ENCODE measurements at places on chromosomes 11 and 22.

DNA sequence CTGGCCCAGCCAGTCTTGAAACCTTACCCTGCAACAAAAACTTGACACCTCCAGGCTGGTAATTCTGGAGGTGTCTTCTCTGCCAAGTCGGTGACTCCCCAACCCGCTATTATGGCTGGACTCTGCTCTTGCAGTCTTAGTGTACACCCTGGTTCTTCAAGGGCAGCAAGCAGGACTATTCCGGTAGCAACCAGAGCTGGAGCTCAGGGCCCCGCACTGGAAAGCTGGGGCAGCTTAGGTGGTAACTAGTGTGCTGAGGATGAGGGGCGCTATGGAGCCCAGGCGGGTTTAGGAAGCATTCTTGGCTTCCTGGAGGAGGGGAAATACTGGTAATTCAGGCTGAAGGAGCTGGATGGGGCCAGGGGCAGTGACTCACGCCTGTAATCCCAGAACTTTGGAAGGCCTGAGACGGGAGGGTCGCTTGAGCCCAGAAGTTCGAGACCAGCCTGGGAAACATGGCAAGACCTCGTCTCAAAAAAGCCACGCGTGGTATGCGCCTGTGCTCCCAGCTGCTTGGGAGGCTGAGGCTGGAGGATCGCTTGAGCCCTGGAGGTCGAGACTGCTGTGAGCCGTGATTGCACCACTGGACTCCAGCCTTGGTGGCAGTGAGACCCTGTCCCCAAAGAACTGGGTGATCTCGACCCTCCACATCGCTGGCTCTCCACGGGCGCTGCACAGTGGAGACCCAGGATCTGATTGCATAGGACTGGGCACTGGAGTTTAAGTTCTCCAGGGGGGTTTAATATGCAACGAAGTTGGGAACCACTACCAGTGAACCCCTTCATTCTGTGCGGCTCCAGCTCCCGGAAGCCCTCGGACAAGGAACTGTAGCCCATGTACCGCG lies 10.6 kb upstream of the AIFM3 start:
- no peak for DNase-seq

DNA sequence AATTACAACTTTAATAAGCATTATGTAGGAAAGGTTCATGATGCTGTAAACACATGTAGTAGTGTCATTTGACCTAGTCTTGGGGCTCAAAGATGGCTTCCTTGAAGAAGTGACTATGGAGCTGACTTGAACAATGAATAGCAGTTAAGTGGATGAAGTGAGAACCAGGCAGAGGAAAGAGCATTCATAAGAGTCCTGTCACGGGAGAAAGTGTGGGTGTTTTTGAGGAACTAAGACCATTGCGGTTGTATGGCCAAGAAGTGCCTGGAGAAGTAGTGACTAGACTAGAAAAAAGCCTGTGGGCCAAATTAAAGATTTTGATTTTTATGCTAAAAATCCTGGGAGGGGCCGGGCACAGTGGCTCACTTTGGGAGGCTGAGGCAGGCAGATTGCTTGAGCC lies 7.2 kb upstream of the IL18BP start:
- no peak for DNase-seq

DNA sequence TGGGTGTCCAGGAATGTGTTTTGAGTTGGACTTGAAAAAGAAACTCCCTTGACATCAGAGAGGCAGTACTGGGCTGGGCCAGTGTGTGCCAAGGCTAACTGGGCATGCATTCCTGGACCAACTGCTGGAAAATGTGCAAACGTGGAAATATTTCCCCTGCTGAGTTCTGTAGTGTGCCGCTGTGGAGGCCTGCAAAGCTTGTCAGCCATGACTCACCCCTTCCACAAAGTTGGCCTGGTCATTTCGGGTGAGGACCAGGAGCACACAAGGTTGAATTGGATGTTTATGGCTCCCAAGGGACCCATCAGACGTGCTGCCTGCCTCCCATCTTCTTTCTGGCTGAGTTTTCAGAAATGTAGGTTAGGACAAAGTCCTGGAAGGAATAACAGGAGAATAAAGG lies 513.1 kb downstream of the MIAT start:
- DNase-seq, result no peak

DNA sequence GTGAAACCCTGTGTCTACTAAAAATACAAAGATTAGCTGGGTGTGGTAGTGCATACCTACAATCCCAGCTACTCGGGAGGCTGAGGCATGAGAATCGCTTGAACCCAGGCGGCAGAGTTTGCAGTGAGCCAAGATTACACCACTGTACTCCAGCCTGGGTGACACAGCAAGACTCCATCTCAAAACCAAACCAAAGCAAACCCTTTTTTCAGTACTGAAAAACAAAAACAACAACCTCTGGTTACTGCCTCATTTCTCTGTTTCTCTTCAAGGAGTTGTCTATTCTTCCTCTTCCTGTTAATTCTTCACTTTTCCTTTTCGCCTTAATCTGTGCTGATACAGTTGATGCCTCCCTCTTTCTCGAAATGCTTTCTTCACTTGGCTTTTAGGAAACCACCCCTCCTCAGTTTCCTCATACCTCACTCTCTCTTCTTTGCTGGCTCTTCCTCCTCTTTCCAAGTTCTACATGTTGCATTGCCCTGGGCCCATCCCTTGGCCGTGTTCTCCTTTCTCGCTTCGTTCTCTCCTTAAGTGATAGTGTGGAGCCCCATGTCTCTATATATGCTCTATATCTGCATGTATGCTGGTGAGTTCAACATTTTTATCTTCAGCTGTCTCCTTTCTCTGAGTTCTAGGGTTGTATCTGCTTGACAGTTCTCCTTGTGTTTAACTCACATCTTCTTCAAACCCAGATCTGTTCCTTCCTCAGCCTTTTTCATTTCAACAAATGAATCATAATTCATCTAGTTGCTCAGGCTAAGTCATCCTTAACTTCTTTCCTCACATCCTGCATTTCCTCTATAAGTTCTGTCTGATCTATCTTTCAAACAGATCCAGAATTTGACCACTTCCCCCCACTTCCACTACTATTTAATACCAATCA lies 37.1 kb downstream of the NUCB2 start:
- no peak for DNase-seq

- DNase-seq, result no peak
Observed at GRCh38 chr11:2468363-2469235, 23.8 kb downstream of the KCNQ1 start.

DNA sequence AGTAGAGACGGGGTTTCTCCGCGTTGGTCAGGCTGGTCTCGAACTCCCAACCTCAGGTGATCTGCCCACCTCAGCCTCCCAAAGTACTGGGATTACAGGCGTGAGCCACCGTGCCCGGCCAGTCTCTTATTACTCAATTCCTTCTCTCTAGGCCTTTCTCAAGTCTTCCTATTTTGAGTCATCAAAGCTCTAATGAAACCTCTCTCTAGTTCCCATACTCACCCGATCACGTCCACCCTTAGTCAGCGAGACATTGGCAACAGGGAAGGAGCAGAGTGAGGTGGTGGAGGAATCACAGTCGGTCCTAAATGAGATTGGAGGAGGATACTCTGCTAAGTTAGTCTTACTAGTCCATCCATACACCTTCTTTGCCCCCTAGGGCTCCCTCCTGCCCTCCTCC lies 5.0 kb downstream of the BSCL2 start:
- DNase-seq, result no peak

GRCh38 chr11:13207665-13208594 lies 69.7 kb upstream of the BMAL1 start:
- DNase-seq, result peak; percentile 64
